CD4-positive, alpha-beta T cell treated with Interleukin-12 subunit alpha and Interleukin-12 subunit beta, for 1 hour (primary cell): ENCODE measurements at places on chromosomes 6 and 20.

- no peak for DNase-seq
Measured at GRCh38 chr20:2276015-2276414, 19.8 kb upstream of the TGM3 start.

DNA sequence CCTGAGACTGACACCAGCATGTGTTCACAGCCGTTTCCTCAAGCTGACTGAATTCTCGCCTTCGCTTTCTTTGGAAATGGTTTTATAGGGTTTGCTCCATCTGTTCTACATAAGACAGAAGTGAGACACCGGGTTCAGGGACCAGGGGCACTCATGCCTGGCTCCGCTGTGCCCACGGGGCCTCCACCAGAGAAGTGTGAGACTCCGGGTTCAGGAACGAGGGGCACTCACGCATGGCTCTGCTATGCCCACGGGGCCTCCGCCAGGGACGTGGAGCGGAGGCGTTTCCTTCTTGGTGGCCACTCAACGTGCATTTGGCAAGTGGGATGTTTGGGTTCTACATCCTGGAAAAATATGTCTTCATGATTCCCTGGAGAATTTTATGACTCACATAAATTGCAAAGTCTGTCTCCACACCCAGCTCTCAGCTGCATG, 106.6 kb downstream of the RNASET2 start:
- DNase-seq, result no peak

- no peak for DNase-seq
Measured at GRCh38 chr20:10573273-10573950, 100.4 kb downstream of the JAG1 start.

- DNase-seq, result peak; percentile 41
Measured at GRCh38 chr20:17612287-17612991, 42.6 kb downstream of the DSTN start.

GRCh38 chr6:117399924-117400323, 25.8 kb downstream of the ROS1 start:
- no peak for DNase-seq

- no peak for DNase-seq
Measured at GRCh38 chr6:31965700-31966099, 6.2 kb downstream of the DXO start.

GRCh38 chr6:106782536-106783285, 153.3 kb downstream of the QRSL1 start:
- DNase-seq, result no peak

- peak; percentile 57 for DNase-seq
Measured at GRCh38 chr20:44056010-44056698, 130.8 kb downstream of the JPH2 start.

- DNase-seq, result no peak
Measured at GRCh38 chr6:111844376-111844775, 28.9 kb downstream of the FYN start.

DNA sequence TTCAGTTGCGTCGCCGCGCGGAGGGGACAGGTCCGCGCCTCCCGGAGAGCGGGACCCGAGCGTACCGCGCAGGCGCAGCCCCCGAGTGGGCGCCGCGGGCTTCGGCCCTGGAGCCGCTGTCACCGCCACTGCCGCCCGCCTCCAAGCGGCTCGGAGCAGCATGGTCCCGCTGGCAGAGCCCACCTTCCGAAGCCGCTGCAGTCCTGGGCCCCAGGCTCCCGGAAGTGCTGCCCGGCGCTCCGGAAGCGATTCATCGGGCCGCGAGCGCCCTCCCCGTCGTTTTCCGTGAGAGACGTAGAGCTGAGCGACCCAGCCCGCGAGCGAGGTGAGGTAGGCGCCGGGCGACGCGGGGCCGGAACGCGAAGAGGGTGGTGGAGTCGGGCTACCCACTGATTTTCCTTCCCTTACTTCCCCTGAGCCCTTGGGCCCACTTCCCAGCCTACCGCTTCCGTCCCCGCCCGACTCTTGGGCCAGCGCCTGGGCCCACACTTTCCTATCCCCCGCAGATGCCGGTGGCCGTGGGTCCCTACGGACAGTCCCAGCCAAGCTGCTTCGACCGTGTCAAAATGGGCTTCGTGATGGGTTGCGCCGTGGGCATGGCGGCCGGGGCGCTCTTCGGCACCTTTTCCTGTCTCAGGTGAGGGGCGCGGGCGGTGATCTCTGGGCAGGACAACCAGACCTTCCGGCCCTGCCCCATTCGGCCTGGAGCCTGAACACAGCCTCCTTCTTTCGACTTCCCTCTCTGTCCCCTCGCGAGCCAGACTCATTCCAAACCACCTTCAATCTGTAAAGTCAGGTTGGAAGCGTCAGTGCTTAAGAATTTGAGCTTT, at the start of the genes NFS1 and ROMO1:
Gene NFS1 (minus strand): TSS at position 226 of the 830 bp plus-strand sequence. CDS start 64 bp downstream, at position 162.
Gene ROMO1 (plus strand): TSS at position 279 of the 830 bp plus-strand sequence. CDS start 228 bp downstream, at position 507.
- peak; percentile 89 for DNase-seq

- DNase-seq, result no peak
Measured at GRCh38 chr6:40042232-40042631, 108.0 kb upstream of the MOCS1 start.

DNA sequence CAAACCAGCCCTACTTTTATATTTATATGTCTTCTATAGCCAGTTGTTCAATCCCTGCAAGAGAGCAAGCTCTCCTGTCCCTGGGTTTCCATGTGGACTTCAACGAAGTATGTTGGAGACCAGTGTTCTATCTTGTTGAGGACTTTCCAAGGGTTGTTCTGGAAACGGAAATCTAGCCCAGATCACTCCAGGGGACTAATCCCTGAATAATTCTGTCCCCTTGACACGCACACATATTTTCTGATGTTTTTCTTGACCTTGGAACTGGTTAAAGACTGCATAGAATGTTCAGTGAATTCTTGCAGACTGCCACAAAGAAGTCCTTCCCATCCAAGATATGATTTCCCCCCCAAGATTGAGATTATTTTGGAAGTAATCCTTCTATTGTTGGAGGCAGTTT, 9.5 kb upstream of the MYLK2 start:
- DNase-seq, result no peak

DNA sequence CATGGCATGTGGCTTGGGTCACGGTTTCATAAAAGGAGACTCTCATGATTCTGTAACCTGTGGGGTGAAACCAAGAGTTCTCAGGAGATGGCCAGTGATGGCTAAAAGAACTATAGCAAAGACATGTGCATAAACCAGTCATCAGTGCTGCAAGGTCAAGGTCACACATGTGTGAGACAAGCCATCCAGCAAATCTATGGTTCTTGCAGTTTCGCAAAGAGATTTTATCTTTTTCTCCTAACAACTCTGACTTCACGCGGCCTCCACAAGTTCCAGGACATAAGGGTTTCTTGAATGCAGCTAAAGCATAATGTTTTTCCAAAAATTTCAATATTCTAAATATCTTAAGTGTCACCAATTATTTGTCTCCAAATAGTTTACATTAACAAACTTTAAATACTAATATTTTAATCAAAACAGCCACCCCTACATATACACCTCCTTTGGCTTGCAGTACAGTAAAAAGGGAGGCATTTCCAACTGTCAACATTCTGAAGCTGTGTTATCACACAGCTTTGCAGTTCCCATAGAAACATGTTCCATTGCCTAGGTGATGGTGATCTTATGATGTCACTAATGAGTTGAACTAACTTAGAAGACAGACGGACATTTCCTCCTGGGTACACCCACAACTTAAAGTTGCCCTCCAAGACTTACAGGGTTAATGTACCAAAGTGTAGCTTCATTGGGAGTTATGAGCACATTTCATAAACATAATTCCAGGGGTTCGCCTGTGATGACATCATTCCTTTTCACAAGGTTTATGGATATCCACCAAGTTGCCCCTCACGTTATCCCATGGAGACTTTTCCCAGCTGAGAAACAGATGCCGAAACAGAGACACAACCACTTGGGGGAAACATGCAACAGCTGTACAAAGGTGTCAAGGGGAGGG, 250.9 kb upstream of the PDE10A start:
- no peak for DNase-seq

DNA sequence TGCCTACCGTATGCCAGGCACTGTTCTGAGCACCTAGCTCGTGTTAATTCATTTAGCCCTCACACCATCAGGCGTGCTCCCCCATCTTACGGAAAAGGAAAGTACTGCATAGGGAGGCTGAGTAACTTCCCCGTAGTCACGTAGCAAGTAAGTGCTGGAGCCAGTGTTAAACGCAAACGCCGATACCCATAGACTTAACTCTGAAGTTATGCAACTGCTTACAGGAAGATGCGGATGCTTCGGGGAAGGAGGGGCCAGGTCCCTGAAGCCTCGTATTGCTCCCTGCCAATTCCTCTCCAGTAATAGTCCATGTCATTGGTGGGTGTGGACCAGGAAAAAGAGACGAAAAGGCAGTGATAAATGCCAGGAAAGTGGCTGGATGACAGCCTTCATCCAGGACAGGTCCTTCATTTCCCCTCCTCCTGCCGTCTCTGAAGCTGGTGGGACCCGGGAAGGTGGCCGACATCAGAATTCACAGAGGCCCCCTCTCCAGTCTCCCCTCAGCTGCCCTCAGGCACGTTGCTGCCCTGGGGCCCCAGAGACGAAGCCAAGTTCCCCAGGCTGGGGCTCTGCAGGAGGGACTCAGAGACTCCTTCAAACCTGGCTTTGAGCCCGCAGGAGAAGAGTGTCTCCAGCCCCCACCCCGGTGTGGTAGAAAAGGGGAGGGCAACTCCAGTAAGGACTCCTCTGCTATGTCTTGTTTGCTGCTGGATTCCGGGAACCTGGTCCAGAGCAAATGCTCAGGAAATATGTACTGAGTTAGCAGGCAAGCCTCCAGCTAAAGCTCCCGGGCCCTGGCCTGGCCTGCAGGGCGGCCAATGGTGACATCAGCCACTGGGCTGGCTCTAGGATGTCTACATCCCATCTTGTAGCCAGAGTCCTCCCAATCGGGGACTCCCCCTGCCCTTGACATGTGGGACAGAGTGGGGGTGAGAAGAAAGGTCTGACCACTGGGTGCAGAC, 37.8 kb downstream of the RAB44 start:
- DNase-seq, result peak; percentile 33

GRCh38 chr6:127515794-127516661, 3.1 kb downstream of the MTCL3 start:
- peak; percentile 75 for DNase-seq

GRCh38 chr6:37520926-37521325, 21.2 kb upstream of the CCDC167 start:
- no peak for DNase-seq

DNA sequence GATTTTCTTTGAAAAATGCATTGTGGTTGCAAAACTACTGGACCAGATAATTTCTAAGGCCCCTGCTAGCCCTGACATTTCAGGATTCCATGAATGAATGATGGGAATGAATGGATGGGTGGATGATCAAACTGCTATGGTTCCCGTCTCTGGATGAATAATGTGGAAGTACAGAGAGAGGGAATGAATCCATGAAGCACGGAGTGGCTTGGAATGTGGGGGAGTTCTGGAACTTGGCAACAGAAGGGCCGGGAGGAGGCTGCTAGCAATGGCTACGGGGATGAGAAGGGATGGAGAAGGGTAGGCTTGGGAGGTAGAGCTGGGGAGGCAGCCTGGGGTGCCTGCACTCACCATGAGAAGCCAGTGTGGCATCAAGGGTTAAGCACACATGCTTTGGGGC, 84.8 kb downstream of the NCR2 start:
- DNase-seq, result no peak

- no peak for DNase-seq
Measured at GRCh38 chr20:19830211-19830785, 72.2 kb downstream of the RIN2 start.

DNA sequence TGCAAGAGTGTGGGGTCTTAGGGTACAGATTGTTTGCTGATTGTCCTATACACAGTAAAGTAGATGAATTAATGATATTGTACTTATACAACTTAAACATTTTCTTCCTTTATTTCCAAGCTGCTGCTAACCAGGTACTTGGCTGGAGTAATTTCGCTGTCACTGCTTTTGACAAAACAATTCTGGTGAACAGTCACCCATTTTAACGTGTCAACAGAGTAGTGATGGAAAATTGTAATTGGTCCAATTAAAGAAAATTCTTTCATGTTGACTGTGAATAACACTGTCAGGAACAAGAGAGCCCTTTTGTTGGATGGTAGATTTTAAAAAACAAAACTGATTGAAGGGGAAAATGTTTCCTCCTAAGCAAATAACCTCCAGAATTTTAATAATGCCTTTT, 26.4 kb upstream of the MROH8 start:
- no peak for DNase-seq

- DNase-seq, result no peak
Measured at GRCh38 chr6:159726255-159726917, 920 bp upstream of the WTAP start.

- no peak for DNase-seq
Measured at GRCh38 chr6:105892577-105893262, 193.4 kb upstream of the PRDM1 start.

GRCh38 chr6:37867756-37868446, 48.4 kb downstream of the ZFAND3 start:
- no peak for DNase-seq

- no peak for DNase-seq
Measured at GRCh38 chr6:47352194-47352920, 42.7 kb upstream of the TNFRSF21 start.

GRCh38 chr6:149895048-149895590, 2.8 kb downstream of the RAET1E start:
- DNase-seq, result no peak

GRCh38 chr6:110828396-110828795, 13.1 kb upstream of the CDK19 start:
- DNase-seq, result no peak

DNA sequence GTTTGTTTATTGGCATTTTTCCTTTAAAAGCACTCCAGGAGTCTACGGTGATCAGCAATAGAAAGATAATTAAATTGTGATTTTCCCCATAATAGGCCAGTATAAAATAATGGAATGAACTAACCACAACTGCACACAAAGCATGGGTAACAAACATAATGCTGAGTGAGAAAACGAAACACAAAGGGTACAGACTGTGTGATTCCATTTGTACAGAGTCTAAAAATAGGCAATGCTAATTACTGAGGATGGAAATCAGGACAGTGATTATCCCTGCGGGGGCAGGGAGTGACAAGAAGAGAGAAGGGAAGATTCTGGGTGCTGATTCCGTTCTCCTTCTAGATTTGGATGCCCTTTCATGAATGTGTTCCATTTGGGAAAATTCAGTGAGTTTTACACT, 478.1 kb downstream of the PREX1 start:
- no peak for DNase-seq

GRCh38 chr6:5813625-5814027, 193.1 kb downstream of the NRN1 start:
- peak; percentile 13 for DNase-seq

DNA sequence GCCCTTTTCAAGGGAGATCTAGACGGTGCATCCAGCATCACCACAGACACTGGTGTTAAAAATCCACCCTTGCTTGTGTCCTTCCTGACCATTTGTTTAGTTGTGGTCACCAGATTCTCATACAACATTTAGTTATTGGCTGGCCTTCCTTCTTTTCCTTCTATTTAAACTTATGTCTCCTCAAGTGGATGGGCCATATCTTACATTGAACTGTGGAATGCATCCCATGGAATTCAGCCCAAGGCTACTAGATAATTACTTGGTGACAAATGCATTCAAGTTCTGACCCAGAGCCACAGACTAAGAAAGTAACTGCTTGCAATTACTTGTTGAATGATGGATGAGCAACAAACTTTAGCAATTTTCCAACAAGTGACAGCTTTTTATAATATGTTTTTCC, 198.9 kb upstream of the SSTR4 start:
- DNase-seq, result no peak

GRCh38 chr6:158061709-158062461, 80.2 kb downstream of the SYNJ2 start:
- DNase-seq, result no peak
